SK-N-SH (cell line): ENCODE measurements at places on chromosomes 2 and 18.

DNA sequence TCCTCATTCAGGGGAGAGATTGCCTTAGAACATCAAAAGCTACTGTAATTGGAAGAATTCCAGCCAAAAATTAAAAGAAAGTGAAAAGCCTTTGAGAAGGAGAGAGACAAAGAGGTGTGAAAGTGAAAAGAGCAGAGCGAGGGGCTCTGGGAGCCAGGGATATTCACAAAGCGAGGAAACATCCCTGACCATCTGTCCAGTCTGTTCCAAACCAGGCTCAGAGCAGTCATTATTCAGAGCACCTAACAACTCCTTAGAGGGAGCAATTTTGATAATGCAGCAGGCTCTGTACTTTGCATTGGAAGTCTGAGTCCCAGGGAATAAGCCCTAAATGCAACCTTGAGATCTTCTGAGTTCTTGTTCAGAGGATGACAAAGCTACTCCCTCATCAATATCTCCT is 119.1 kb upstream of the LYPD1 start:
- DNase-seq = no peak

- peak; percentile 36 for DNase-seq
Measured at GRCh38 chr2:31729442-31730092, 148.8 kb upstream of the SRD5A2 start.

- no peak for DNase-seq
Measured at GRCh38 chr2:207499114-207499513, 30.6 kb upstream of the CREB1 start.

DNA sequence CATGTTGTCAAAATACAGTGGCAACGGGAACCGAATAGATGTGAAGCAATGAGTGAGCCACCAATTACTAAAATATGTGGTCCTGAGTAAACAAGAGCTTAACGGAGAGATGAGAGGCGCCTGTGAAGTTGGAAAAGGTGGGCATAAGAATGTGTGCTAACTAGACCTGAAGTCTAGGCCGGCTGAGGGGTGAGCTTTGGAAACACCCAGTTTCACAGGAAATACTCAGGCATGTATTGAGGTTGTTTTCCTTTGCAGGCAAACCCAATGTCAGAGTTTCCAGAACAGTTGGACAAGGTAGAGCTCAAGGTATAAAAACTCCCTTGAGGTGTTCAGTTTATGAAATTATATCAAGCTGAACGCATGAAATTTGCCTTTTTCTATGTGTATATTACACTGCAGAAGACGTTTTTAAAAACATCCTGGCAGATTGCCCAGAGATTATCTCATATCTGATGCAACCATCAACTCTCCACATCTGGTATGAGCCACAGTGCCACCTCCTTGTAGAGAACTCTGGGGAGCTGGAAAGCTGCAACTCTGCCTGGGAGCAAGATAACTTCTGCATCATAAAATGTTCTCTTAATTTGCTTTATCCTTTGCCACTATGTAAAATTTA is 3.9 kb upstream of the WDSUB1 start:
- peak; percentile 57 for DNase-seq

GRCh38 chr2:170218456-170218855 is 40.5 kb downstream of the MYO3B start:
- DNase-seq = no peak

DNA sequence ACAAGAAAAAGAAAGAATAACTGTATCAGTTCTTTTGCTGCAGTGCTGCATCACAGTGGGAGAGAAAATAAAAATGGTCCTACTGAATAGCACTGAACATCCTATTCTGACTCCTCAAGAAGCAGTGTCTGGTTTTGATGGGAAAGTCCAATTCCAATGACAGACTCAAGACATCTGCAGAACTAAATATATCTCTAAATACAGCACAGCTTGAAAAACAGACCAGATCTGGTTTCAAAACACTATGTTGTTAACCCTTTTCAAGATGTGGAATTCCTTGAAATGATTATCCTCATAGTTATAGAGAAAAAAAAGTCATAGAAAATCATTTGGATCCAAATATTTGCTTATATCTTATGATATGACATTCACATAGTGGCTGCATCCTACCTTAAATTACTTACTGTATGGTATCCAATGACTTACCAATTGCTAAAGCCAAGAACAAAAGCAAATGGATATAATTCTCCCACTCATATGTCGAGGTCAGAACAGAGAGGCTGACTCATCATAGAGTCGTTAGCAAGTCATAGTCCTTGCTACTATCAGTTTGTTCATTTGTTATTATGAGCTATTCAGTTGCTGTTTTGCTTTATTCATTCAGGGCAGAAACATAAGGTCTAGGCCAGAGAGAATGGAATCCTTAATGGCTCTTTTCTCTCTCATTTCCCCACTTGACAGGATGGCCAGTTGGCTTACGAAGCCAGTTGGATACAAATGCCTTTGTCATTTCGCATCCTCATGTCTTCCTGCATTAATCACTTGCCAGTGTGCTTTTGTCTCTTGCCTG is 62.5 kb upstream of the ACVR2A start:
- DNase-seq = no peak
